ENCODE measurements at places on chromosomes 2 and 18.

DNA sequence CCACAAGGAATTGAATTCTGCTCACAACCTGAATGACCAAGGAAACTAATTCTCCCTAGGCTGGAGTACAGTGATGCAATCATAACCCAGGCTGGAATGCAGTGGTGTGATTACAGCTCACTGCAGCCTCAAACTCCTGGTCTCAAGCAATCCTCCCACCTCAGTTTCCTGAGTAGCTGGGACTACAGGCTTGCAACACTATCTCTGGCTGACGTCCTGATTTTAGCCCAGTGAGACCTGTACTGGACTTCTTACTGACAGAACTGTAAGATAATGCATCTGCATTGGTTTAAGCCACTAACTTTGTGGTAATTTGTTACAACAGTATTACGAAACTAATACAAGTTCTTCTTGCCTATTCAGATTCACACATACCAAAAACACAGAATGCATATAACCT lies 9.5 kb upstream of the KDSR start:
- no peak for DNase-seq

DNA sequence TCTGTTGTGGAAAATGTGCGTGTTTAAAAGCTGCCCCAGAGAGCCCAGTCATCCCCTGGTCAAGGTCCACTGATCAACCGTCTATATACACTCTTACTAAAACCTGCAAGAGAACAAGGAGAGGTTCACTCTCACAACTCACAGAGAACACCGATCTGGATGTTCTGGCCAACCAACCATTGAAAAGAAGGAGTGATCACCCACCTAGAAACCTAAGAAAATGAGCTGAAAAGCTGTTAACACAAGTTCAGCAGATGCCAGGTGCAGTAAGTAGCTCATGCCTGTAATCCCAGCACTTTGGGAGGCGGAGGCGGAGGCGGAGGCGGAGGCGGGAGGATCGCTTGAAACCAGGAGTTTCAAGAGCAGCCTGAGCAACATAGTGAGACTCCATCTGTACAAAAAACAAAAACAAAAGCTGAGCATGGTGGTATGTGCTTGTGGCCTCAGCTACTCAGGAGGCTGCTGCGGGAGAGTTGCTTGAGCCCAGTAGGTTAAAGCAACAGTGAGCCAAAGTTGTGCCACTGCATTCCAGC lies 14.5 kb downstream of the ATG16L1 start:
- no peak for DNase-seq

- DNase-seq: no peak
Observed at GRCh38 chr2:61702088-61702467, 151.8 kb downstream of the FAM161A start.

DNA sequence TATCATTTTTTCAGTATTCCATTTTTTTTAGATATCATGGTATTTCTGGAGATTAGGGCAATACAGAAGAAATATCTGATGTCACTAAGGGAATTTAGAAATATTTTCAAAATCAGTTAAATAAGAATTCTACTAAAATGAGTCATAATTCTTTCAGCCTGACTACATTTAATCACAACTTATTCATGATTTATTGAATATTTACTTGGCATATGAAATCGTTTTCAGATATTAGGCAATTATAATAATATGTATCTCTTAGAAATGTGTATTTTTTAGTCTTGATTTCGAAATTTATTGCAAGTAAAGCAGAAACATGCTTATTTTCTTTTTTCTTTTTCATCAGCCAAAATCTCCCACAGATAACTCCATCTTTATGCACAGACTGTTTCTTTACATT lies 142.2 kb downstream of the CCDC102B start:
- no peak for DNase-seq

DNA sequence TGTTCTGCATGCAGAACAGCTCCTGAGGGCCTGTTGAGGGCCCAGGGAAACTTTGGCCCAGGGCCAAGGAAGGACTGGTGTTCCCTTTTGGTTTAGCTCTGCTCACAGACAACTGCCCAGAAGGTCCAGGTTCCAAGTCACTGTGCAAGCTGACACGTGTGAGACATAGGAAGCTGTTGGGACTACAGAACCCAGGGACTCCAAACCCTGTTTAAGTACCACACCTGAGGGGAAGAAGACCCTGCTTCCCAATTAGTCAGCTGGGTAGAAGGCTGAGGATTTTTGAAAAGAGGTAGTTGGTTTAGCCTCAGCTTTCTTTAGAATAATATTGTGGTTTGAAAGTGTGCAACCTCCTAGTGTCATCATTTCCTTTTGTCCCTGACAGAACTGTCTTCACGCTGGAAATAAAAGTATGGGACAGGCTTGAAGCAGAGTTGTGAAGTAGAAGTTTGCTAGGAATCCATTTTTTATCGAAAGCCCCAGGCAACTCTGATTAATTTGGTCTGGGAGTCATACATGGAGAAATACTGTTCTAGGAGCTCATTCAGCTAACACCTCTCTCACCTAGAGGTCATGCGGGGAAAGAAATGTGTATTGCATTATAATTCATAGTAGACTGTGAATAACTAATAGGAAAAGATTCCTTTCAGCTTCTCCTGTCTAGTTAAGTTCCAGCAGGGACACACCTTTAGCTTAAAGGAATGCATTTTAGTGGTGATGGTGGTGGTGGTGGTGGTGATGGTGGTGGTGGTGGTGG lies 19.9 kb upstream of the IL1RL1 start:
- no peak for DNase-seq

GRCh38 chr18:31664101-31664500 lies 20.3 kb downstream of the B4GALT6 start:
- no peak for DNase-seq

GRCh38 chr18:80070825-80071224 lies 36.6 kb downstream of the RBFA start:
- no peak for DNase-seq

DNA sequence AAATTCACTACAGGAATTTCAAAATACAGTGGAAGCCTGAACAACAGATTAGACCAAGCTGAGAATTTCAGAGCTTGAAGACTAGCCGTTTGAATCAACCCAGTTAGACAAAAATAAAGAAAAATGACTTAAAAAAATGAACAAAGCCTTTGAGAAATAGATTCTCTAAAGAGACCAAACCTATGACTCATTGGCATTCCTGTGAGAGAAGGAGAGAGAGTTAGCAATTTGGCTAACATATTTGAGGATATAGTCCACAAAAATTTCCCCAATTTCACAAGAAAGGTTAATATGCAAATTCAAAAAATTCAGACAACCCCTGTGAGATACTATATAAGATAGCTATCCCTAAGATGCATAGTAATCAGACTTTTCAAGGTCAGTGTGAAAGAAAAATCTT lies 78.0 kb downstream of the MYO3B start:
- DNase-seq: no peak

DNA sequence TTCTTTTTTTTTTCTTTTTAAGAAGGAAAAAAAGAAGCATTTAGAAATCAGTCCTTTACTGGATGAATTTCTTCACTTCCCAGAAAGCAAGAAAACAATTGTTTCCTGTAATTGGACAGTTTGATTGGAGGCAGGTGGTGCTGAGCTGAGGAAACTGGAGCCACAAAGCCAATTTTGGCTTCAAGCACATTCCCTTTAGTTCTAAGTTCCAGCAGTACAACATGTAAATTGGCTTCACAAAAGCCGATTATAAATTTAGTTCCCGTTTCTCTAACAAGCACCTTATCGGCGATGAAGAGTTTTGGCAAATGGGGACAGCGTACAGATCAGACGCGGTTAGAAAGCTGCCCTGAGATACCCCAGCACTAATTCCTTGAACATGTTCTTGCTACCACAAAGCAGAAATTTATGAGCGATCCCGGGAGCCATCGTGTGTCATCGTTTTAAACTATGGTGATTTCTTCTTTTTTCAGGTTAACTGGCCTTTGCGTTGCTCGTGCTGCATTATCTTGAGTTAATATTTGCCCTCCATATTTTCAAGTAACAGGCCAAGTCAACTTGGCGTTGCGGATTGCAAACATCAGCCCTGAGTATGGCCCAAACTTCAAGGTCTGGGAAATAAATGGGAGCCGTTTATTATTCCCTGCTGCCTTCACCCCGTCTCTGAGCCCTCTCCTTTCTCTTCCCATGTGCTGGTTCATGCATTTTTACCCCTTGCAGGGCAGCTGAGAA lies 190.4 kb upstream of the ID2 start:
- no peak for DNase-seq

DNA sequence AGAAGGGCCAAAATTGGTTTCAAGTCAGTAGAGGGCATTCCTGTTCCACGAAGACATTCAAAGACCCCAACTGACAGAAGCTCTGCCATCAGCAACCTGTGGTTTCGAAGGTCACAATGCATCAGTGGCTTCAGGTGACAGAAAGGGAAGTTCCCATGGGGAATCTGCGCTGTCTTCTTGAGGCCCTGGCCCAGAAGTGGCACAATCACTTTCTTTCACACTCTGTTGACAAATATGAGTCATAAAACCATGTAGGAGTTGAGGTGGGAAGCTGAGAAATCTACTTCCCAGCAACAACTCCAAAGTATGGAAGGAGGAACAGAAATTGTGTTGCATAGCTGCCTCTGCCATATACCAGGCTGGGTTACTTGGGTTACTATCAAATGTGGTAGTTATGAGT lies 621.1 kb upstream of the FANCL start:
- DNase-seq: no peak

GRCh38 chr18:12098374-12098773 lies 4.7 kb downstream of the ANKRD62 start:
- DNase-seq: no peak

DNA sequence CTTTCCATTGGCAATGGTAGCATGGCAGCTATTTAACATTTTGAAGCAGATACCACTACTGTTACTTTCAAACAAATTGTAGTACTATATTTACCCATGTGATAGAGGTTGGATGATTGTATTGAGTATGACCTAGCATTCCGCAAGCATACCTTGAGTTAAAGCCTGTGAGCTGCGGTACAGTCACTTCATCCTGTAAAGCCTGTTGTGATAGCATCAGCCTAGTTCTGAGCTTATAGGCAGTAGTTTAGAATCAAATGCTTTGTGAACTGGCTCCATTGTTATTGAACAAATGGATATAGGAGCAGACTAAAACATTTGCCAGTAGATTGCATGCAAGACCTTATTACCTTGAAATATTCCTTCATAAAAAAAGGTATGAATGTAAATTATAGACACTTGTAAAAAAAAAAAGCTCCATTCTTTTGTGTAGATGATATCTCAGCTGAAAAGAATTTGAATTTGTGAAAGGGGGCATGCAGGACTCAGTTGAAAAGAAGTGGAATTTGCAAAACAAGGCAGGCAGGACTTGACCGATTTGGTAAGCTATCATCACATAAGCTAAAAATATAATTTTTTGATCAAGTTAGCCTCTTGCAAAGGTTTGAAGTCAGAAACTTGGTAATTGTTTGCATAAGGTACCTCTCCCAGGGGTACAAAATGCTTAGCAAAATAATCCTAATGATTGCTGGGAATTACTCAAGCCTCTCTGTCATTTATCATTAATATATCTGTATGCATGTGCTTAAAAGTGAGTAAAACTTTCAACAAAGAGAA lies 138.5 kb upstream of the ITGA4 start:
- DNase-seq: no peak

DNA sequence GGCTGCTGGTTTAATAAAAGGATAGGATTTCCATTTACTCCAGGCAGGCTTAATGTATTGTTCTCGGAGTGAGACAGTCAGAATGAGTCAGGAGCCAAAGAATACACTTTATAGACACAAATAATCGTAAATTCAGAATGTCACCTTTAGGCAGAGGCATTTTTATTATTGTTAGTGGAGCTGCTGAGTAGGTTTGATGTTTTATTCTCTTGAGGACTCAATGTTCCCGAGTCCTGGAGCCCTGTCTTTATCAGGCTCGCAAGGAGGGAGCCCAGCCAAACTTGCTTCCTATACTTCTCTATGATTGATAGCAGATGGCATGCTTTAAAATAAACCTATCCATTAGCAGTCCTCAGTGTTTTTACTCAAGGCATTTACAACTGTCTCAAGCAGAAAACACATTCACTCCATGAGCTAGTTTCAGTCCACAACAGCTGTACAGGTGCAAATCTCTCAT lies 492.3 kb upstream of the ZEB2 start:
- no peak for DNase-seq

- DNase-seq: no peak
Observed at GRCh38 chr2:102120261-102120660, 22.3 kb upstream of the IL1R1 start.

- no peak for DNase-seq
Observed at GRCh38 chr2:65666156-65666725, 233.8 kb upstream of the SPRED2 start.

All from thoracic aorta (tissue), 2 donors.